Activated T-helper 1 cell treated with anti-CD3 and anti-CD28 coated beads, Interleukin-12 subunit alpha, Interleukin-12 subunit beta, Interleukin-2, Interleukin-4 antibody, amounts not matched to agents 30 ng/mL and 10 ng/mL and 1 ng/mL, durations not matched to agents 14 hours and 24 hours and 36 hours (primary cell): ENCODE measurements at places on chromosomes 11 and 22. TPM values are rescaled to one million over a fixed set of nuclear protein-coding genes. Genes with fewer than 3 reads are reported as not detected.
A peak's percentile ranks its signal among the peaks of the same experiment; 100 is the strongest.

- DNase-seq = no peak
These were observed 14.7 kb upstream of the VPREB1 start for GRCh38 chr22:22229683-22230420.

- DNase-seq = no peak
These were observed 43.2 kb upstream of the TP53AIP1 start for GRCh38 chr11:128985880-128986279.

GRCh38 chr11:79508461-79508860 is 67.6 kb upstream of the TENM4 start:
- no peak for DNase-seq

- DNase-seq = peak; percentile 39
These were observed 65.0 kb downstream of the SFI1 start for GRCh38 chr22:31561238-31561887.

- no peak for DNase-seq
These were observed 22.6 kb downstream of the EXPH5 start for GRCh38 chr11:108571001-108571400.

DNA sequence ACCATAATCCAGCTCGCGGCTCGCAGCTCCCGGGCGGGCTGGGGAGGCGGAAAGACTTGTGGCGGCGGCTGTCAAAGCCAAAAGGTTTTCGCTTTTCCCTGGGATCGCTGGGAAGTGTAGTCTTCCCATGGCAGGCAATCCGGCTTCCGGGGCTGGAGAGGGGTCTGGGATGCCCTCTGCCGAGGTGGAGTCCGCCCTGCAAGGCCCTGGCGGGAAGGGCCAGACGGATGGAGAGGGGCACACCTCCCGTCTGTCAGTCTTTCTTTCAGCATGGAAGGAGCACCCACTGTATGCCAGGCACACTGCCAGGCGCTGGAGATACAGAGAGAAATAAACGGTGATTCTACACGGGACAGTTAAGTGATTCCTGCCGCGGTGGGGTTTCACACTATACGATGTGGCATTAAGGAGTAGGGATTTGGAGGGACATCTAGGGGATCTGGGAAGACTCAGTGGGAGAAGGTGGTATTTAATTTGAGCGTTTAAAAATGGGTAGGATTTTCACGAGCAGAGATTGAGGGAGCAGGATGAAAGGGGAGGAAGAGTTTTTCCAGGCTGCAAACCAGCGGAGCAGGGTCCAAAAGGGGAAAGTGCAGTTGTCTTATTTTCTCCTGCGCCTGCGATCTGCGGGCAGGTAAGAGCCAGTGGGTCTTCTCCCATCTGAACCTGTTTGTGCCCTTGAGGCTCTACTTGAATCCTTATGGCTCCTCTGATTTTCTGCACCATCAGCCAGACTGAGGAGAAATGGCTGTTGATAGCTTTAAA is at the start of gene BACE1:
Gene BACE1, minus strand, starts transcription at position 60 of the 765 bp plus-strand sequence. CDS start 461 bp downstream, outside the sequence.
- no peak for DNase-seq

GRCh38 chr11:129703846-129704245 is 111.8 kb upstream of the TMEM45B start:
- DNase-seq = no peak

- no peak for DNase-seq
These were observed 82.5 kb upstream of the TEAD1 start for GRCh38 chr11:12591706-12592105.

GRCh38 chr11:62444236-62444833 is 25.5 kb downstream of the SCGB1A1 start:
- DNase-seq = peak; percentile 25

GRCh38 chr11:3894128-3894731 is 38.8 kb downstream of the STIM1 start:
- DNase-seq = no peak

DNA sequence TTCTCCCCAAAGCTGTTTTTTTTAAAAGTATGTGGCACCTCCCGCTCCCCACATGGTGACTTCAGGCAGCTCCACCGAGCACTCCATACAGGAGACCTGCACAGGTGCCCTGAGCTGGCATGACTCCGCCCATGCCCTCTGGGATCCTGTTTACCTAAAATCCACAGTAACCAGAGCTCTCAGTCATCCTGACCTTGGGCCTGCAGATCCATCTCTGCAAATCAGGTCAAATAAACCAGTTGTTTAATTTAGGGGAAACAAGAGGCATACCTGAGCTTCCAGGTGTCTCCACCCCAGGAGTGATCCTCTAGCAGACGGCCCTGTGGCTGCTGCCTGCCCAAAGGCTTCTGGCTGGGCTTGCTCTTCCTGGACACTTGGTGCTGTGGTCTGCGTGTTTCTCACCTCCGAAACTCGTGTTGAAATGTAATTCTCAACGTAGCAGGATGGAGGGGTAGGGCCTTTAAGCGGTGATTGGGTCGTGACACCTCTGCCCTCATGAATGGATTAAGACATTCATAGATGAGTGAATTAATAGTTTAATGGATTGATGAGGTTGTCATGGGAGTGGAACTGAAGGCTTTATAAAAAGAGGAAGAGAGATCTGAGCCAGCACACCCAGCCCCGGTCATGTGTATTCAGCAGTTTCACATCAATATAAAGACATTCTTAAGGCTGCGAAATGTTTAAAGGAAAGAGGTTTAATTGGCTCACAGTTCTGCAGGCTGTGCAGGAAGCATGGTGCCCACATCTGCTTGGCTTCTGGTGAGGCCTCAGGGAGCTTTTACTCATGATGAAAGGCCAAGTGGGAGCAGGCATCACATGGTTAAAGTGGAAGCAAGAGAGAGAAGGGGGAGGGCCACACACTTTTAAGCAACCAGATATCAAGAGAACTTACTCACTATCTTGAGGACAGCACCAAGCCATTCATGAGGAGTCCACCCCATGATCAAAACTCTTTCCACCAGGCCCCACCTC is 34.1 kb downstream of the LINC01488 start:
- DNase-seq = no peak

- DNase-seq = no peak
These were observed 43.0 kb upstream of the ZBED5 start for GRCh38 chr11:10900681-10901415.

- DNase-seq = no peak
These were observed 5.9 kb downstream of the SLC37A2 start for GRCh38 chr11:125069008-125069407.

- DNase-seq = no peak
These were observed 206.4 kb downstream of the DBX1 start for GRCh38 chr11:19953909-19954308.

The KRTAP5-11 gene
- not detected in 2 replicates for total RNA-seq

The SPTBN2 gene
- total RNA-seq = 0.91 and 1.1 TPM in 2 replicates

The JHY gene
- total RNA-seq = 0.71 and 0.91 TPM in 2 replicates

The SCUBE2 gene
- not detected in 2 replicates for total RNA-seq

The MMP12 gene
- total RNA-seq = 0.10 TPM in 1 of 2 replicates, not detected in the other
